ENCODE measurements at places on chromosomes 2 and 18. TPM values are rescaled to one million over a fixed set of nuclear protein-coding genes. Genes with fewer than 3 reads are reported as not detected.
A peak's percentile ranks its signal among the peaks of the same experiment; 100 is the strongest.

GRCh38 chr2:6992794-6993228 is 75.6 kb downstream of the RNF144A start:
- DNase-seq: no peak

DNA sequence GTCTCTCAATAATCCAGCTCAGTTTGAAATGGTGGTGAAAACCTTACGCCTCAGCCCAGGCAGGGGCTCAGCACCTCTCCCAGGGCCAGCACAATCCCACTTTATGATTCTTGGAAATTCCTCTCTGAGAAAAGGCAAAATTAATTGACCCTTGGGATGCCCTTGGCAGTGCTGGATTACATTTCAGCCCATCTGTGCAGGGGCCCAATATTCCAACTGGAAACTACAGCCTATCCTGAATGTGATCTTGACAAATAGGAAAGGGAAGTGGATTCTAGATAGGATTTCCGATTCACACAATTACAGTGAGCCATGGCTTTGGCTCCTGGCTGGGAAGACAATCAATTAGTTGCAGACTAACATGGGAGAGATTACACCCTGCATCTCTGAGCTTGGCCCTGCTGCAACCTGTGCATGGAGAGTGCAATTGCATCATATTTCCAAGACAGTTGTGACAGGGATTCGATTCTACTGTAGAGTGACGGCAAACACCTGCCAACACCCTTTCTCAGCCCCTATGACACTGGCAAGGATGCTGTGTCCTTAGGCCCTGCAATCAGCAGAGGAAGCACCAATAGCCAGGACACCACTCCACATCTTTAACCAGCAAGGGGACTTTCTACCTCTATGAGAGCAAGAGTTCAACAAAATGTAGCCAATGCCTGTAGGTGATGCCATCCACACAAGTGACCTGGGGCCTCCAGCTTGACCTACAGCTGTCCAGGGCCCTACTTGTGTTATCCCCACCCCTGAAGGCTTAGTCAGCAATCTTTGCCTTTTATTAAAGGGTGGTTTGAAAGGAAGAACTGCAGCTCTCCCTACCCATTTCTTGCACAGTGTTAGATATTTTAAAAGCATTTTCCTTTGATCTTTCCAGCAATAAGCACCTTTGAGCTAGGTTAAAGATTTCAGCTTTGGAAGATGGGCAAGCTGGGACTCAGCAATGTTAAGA is 187.2 kb upstream of the HS6ST1 start:
- no peak for DNase-seq

GRCh38 chr2:102593516-102593915 is 25.8 kb upstream of the SLC9A2 start:
- no peak for DNase-seq

DNA sequence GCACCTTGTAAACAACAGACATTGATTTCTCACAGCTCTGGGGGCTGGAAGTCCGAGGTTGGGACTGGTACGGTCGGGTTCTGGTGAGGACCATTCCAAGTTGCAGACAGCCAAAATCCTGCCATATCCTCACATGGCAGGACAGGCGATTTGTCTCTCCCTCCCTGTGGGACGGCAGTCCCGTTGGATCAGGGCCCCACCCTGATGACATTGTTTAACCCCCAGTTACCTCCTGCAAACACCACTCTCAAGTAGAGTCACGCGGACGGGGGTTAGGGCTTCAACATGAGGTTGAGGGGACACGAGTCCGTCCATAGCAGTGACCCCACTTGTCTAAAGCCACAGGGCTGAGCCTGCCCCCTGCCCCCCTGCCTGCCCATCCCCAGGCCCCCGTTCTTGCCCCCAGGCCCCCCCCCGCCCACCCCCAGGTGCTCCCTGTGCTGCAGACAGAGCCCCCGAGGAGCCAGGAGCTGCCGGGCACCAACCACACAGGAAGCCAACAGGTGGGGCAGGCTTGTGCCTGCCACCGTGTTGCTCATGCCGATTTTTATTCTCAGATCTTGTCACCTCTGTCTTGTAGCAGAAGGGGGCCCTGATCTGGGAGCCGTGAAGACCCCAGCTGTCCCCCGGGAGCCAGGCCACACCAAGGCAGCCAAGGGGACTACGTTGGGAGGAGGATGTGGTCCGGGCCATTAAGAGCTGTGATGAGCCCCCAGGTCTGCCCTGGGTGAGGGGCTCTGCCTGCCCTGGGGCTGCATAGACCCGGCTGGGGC is 82.2 kb downstream of the NFATC1 start:
- peak; percentile 55 for DNase-seq

- DNase-seq: no peak
These were observed 285.4 kb upstream of the MGAT5 start for GRCh38 chr2:133968446-133968845.

- DNase-seq: no peak
These were observed 26.4 kb upstream of the SAP130 start for GRCh38 chr2:128054104-128054885.

DNA sequence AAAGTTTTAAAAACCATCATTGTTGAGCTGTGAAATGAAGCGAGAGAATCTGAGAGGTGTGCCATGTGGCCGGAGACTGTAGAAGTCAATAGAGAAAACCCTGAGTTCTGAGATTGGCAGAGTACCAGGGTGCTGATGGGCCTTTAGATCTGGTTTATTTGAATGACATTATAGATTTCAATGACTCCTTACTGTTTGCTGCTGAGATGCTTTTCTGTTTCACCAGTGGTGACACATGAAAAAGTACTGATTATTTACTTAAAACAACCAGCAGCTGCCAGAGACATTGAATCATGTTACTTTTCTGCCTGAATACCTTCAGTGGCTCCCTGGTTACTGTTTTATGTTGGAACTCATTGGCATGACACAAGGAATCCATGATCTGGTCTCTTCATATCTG is 602.7 kb upstream of the ZNF804A start:
- no peak for DNase-seq

DNA sequence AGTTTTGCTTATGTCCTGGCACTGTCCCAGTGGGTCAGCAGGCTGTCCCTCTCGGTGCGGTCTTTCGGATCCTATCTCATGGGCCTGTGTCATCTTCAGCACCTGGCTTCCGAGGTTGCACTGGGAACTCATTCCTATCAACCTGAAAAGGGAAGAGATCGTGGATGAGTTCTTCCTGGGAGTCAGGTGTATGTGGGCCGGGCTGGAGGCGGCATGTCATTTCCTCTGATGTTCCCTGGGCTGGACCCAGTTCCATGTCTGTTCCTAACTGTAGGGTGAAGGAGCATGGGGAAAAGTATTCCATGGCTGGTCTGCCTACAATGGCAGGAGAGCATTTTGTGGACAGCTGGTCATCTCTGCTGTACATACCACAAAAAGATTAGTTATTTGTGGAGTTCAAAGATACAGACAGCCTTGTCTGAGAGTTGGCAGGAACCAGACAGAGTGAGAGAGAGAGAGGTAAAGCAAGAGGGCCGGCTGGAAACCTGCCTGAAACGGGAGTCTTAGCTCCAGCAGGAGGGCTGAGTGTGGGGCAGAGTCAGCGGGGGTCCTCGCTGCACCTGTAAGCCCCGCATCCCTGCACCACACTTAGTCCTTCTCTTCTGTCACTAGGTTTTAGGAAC is 25.2 kb downstream of the FAM228A start:
- DNase-seq: no peak

- DNase-seq: peak; percentile 94
These were observed at the start of gene ANKAR for GRCh38 chr2:189674374-189675112. TSS of gene ANKAR (plus strand) at chr2:189674670. CDS start at chr2:189676491, 1,821 bp downstream.

GRCh38 chr2:23015651-23016200 is 369.3 kb upstream of the KLHL29 start:
- no peak for DNase-seq

DNA sequence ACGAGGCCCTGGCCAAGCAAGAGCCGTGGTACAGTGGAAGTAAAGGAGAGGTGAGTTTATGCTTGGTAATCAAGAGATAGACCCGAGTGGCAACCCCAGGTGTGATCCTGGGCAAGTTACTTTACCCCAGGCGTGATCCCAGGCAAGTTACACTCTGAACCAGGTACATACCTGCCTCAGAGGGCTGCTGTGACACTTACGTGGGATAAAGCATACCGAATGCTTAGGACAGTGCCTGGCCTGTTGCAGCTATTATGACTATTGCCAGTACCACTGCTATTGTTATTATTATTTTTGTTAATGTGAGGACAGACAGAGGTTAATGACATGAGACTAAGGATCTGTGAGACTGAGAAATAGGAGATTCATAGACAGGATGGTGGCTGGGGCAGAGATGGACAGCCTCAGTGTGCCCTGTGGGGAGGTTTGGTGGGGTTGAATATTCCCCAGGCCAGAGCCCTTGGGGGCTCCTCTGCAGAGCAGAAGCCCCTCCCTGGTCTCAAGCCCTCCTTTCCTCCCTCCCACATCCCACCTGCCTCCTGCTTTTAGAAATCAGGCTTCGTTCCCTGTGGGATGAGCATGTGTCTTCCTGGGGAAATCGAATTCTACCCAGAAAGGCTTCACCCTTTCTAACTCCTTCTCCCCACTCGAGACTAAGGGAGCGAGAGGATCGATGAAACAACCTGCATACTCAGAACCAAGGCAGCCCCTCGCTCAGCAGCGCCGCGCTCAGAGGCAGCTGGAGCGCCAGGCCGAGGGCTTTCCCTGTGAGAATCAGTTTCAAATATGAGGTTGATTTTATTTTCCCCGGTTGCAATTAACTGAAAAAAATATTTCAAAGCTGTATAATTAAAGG is 62.0 kb upstream of the SIX3 start:
- no peak for DNase-seq

GRCh38 chr2:37706334-37707183 is 35.1 kb upstream of the CDC42EP3 start:
- no peak for DNase-seq

DNA sequence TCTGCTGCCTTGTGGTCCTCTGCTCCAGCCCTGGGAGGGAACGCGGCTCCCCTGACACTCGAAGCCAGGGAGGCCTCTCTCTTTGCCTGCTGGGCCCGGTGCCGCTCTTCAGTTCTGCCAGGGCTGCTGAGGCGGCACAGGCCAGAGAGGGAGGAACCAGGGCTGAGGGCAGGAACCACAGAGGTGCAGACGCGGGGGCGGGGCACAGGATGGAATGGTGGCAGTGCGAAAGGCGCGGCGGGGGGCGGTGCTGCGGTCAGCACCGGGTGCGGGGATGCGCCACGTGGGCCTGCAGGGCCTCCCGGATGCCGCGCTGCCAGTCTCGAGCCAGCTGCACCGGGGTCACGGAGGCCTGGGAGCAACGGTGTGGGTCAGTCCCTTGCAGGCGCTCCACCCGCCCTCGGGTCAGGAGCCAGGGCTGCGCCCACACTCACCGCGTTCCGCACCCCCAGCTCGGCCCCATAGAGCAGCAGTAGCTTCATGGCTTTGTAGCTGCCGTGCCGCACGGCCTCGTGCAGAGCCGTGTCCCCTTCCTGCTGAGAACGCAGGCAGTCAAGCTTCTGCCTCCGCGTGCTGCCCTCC is 4.4 kb downstream of the ANKRD23 start:
- DNase-seq: no peak

DNA sequence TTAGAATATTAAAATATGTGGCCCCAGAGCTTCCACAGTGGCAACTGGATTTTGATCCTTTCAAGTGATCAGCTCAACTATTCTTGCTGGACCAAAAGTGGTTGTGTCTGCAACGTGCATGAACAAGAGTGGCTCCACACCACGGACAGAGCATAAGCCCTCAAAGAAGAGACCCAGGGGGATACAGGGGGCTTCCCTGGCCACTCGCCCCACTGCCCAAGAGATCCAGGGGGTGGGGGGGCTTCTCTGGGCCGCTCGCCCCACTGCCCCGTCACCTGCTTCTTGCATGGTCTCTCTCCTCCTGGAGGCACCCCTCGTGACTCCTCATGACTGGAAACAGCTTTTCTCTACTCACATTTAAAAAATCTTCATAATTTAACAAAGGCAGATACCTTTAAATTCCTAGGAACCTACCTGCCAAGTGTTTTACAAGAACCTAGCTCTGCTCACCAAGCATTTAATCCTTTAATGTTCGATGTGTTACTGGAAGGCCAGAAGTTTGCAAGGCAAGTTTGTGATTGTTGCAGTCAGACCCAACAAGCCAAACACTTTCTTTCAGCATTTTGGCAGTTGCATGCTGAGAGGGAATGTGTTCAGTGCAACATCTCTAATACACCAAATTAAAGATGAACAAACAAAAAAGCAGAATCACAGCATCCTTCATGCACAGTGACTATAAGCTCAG is 174.3 kb downstream of the BCL2 start:
- no peak for DNase-seq

DNA sequence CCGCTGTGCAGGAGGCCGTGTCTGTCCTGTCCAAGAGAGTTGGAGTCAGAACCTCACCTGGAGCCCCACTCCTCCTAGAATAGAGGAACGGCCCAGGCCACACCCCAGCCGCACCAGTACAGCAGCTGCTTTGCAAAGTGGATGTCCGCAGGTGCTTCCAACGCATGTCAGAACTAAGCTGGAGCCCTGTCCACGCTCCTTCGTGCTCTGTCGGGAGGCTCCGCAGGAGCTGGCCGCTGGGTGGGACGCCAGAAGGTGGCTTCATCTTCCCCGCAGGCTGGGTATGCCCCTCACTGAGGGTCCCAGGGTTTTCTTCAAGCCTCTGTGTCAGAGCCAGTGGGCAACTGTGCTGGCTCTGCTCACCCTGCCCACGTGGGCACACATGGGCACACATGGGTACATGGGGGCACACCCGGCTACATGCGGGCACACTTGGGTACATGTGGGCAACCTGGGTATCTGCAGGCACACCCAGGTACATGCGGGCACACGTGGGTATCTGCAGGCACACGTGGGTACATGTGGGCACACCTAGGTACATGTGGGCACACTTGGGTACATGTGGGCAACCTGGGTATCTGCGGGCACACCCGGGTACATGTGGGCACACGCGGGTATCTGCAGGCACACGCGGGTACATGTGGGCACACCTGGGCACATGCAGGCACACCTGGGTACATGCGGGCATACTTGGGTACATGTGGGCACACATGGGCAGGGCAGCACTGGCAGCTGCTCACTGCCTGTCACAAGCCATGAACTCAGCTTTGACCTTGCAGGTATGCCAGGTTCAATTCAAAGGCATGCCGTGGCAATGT is 67.1 kb upstream of the CTDP1 start:
- peak; percentile 70 for DNase-seq

GRCh38 chr18:71913641-71914040 is 630.5 kb downstream of the CBLN2 start:
- no peak for DNase-seq

- no peak for DNase-seq
These were observed 49.5 kb upstream of the SP3 start for GRCh38 chr2:174014699-174015070.

- DNase-seq: no peak
These were observed 43.0 kb downstream of the TRPM8 start for GRCh38 chr2:233960203-233960602.

DNA sequence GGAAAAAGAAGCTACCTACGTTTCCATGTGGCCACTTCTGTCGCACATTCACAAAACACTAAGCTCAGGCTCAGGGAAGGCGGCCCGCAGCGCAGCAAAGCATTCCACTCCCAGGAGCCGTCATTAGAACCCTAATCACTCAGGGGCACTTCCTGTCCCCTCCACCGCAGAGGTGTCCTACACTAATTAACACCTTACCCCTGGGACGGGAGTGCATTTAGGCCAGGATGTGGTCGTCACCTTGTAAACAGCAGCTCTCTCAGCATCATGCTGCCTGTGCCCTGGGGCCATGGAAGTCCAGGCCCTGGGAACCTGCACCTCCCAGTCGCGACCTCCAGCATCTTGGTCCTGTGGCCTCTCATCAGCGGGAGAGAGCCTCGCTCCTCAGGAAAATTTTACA is 359.8 kb upstream of the SALL3 start:
- peak; percentile 26 for DNase-seq

RIOK3 gene
- total RNA-seq: 68.4 TPM

ST6GAL2 gene
- total RNA-seq: 0.38 TPM

LONRF2 gene
- 24.5 TPM for total RNA-seq

RGPD3 gene
- total RNA-seq: 0.08 TPM

NOSTRIN gene
- 8.9 TPM for total RNA-seq

SCYGR4 gene
- not detected for total RNA-seq

MDH1B gene
- total RNA-seq: 1.3 TPM

ERICH2 gene
- total RNA-seq: 1.7 TPM

SGPP2 gene
- 1.0 TPM for total RNA-seq

ERLEC1 gene
- 46.0 TPM for total RNA-seq

Measured in cardiac septum (tissue), 1 donor.